Activated CD4-positive, alpha-beta memory T cell treated with anti-CD3 and anti-CD28 coated beads, Interleukin-2, amount 10 ng/mL, durations not matched to agents 7 days and 5 days (primary cell): ENCODE measurements at places on chromosomes 12 and 14.
A peak's percentile ranks its signal among the peaks of the same experiment; 100 is the strongest.

DNA sequence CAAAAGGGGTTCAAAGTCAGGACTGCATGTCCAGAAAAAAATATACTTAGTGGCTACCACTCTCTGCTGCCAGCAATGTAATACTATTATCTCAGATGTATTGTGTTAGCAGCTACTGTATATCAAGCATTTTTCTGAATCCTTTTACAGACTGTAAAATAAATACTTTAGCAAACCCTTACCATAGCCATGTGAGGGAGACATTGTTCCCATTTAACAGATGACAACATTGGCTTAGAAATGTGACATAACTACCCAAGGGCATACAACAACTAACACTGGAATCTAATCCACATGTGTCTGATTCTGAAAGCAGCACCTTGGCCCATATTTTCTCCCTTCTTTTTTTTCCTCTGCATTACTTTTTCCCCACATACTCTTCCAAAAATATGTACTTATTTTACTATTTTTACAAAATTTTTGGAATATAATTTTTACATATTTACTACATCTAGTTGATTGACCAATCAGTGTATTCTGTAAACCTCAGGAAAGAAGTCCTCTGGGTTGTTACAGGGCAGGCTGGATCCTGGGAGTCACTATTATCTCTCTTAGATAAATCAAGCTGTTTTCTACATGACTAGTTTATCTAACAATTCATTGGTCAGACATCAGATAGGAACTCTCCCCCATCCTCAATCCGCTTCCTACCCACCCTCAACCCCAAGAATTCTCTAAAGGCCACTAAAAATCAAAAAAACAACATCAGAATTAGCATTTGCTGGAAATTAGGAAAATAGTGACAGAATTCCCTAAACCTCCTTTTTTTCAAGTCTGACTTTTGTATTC, 154.1 kb downstream of the BTG1 start:
- no peak for DNase-seq

DNA sequence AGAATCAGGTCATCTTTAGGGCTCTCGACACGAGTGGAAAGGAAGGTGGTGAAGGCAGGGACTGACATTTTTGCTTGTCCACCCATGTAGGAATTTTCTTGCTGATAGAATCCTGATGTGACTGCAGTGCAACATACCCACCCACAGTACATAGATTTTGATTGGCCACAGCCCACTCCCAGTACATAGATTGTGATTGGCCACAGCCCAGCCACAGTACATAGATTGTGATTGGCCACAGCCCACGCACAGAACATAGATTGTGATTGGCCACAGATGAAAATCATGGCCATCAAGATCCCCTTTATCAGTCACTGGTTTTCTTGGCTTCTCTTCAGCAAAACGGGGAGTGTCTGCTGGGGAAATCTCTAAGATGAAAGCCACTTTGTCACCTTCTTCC, 1041.5 kb downstream of the AACS start:
- DNase-seq = no peak

DNA sequence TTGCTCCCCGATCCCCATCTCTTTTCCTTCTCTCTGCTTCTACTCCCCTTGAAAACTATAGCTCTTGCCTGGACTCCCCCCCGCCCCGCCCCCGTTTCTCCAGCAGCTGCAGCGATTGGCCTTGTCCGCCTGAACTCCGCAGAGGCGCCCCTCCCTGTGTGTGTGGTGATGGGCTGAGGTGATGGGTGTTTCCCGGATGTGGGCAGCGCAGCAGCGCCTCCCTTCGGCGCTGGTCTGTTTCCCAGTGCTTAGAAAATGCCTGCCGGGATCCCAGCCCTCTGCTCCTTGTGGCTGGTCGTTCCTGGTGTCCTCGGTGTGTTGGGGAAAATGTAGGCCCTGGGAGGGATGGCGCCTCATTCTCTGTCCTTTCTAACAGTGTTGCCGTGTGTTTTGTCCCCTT, 43.3 kb downstream of the GALNT8 start:
- DNase-seq = peak; percentile 33

DNA sequence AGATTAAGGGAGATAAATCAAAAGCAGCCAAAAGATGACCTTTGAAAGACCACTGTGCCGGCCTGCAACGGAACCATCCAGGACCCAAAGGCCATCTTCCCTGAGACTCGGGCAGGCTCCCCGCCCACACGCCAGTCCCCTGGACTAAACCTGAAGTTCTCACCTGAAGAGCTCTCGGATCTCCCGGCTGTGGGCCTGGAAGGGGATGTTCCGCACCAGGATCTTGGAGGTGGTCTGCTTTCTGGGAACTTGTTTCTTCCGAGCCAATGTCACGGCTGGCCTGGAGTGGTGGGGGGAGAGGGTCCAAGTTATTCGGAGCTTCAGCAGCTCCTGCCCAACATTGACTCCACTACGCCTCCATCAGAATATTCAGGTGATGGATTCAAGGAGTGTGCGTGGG, 51.3 kb downstream of the RBM19 start:
- DNase-seq = no peak

GRCh38 chr12:115984616-115985015, 292.9 kb downstream of the MED13L start:
- no peak for DNase-seq

DNA sequence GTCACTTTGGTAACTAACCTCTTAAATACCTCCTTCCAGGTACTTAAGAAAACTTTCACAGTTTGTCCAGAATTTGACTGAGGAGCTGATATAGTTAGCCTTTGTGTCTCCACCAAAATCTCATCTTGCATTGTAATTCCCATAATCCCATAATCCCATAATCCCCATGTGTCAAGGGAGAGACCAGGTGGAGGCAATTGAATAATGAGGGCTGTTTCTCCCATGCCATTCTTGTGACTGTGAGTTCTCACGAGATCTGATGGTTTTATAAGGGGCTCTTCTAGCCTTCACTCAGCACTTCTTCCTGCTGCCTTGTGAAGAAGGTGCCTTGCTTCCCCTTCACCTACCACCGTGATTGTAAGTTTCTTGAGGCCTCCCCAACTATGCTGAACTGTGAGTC, 7.8 kb upstream of the NOVA1 start:
- no peak for DNase-seq

GRCh38 chr12:68980476-68981212, 47.7 kb upstream of the CPM start:
- DNase-seq = no peak

- no peak for DNase-seq
Measured at GRCh38 chr14:51335531-51335930, 95.5 kb downstream of the TMX1 start.

DNA sequence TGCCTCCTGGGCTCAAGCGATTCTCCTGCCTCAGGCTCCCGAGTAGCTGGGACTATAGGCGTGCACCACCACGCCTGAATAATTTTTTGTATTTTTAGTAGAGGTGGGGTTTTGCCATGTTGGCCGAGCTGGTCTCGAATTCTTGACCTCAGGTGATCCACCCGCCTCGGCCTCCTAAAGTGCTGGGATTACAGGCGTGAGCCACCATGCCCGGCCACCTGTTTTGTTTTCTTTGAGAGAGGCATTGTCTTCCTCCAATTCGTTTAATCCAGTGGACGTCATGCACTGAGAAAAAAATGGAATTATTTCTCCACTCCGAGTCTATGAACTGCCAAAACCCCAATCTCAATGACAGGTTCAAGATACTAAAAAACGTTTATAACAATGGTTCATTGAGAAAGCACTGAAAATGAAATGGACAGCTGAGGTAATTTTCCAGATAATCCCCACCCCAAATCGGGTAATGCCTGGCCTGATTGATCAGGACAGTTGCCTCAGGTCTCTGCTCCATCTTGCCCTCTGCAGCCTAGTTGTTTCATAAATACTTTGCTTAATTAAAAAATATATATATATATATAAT, 132.7 kb upstream of the PARP11 start:
- DNase-seq = no peak

GRCh38 chr12:62435303-62436163, 31.1 kb upstream of the MON2 start:
- DNase-seq = peak; percentile 42

GRCh38 chr12:107605293-107605692, 80.3 kb upstream of the PWP1 start:
- no peak for DNase-seq

DNA sequence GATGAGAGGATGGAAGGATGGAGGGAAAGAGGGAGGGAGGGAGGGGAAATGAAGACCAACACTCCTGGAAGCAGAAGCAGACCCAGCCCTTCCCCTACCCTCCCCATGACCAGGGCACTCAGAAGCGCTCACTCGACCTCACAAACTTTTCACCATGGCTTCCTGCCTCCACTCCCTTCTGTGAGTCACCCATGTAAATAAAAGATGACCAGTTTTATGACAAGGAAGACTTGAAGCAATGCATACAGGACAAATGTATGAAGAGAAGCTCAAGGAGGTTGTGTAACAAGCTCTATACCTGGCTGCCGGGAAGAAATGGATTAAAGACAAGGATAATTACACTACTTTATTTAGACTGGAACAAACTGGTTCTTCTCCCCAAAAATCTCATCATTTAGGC, 63.8 kb downstream of the CDC42BPB start:
- DNase-seq = no peak

DNA sequence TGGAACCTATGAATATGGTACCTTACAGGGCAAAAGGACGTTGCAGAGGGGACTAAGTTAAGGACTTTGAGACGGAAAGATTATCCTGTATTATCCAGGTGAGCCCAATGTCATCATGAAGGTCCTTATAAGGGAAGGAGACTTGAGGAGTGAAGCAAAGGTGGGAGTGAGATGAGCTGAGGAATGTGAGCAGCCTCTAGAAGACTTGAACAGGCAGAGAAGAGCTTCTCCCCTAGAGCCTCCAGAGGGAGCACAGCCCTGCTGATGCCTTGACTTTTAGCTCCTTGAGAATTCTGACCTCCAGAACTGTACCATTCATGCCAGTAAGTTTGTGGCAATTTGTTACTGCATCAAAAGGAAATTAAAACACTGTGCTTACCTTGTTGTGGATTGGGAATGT, 41.8 kb upstream of the DCD start:
- no peak for DNase-seq

DNA sequence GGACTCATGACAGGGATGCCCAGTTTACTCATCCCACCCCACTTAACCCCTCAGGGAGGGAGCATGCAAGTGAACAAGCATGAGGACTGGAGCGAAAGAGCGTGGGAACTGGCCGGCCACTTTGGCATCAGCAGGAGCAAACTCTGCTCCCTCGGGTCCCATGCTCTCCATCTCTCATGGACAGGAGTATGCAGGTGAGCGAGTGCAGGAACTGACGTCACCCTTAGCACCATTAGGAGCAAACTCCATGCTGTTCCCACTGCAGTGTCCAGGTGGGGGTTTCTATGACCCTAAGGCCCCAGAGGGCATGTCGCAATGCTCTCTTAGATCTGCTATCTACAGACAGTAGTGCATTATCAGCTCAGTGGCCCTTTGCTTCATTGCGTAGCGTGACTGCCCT, 821.8 kb upstream of the LRFN5 start:
- no peak for DNase-seq

GRCh38 chr12:57719777-57720605, 18.6 kb downstream of the AGAP2 start:
- no peak for DNase-seq

DNA sequence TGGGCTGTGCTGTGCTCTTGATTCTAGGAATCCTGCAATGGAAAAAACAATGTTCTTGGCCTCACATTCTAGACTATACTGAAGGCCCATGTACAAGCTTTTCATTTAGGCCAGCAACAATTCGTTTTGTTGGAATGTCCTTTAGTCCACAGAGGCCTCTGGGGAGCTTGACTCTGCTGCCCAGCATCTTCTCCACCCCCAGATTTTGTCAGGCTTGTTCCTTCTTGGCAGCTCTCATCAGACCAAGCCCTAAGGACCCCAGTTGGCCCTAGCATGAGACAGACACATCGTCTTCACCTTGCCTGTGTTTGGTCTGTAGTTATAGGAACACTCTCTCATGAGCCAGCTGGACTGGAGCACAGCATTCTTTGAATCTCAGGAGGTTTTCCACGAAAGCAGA, 300.1 kb downstream of the VRK1 start:
- DNase-seq = no peak

- no peak for DNase-seq
Measured at GRCh38 chr12:71007020-71007419, 86.5 kb upstream of the PTPRR start.

DNA sequence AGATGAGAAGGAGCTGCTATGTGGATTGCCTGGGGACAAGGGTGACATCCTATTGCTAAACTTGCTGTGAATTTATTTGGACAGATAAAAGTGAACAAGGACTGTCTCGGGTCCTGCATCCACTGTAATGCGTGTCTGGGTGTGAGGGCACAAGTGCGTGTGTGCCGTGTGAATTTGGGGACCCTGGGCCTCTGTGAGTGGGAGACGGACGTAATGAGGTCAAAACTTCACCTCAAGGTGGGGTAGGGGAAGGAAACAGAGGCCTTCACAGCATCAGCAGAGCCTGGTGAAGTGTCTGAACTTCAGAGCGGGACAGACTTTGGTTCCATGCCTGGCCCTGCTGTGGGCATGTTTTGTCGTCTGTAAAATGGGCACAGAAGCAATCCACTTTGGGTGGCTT, 14.8 kb downstream of the ASB2 start:
- no peak for DNase-seq
